ENCODE measurements at places on chromosomes 3 and 15.

GRCh38 chr3:125179884-125180240 lies 32.7 kb downstream of the SLC12A8 start:
- no peak for DNase-seq

- no peak for DNase-seq
Observed at GRCh38 chr3:183131186-183131725, 31.3 kb downstream of the LAMP3 start.

- no peak for DNase-seq
Observed at GRCh38 chr3:177589911-177590381, 392.7 kb upstream of the TBL1XR1 start.

DNA sequence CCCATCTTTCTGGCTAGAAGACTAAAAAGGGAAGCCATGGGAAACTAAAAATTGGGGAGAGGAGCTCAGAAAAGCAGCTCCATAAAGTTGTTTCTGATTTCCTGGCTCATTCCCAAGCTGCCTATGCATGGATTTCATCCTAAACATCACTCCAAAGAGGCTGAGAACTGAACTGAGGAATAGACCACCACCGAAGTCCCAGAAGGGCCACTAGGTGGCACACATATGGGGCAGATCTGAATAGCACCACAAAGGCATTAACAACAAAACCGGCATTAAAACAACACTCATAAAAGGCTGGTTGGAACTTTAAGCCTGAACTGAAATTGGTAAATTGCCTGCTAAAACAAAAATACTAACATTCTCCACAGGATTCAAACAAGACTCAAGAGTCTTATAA lies 106.3 kb downstream of the PLD1 start:
- peak; percentile 4 for DNase-seq

DNA sequence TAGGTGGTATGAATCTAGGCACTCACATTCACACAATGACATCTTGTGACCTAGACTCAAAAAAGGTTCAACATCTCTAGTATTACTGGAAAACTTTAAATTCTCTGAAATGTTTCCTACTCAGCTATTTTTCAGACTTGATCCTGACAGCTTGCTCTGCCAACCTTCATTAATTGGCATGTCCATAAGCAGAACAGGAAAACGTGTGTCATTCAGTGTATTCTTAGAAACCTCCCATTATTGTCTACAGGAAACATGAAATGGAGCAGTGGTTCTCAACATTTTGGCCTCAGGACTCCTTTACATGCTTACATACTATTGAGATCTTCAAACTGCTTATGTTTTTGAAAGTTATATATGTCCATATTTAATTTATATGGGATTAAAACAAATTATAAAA lies 363.2 kb downstream of the NAALADL2 start:
- DNase-seq: no peak

DNA sequence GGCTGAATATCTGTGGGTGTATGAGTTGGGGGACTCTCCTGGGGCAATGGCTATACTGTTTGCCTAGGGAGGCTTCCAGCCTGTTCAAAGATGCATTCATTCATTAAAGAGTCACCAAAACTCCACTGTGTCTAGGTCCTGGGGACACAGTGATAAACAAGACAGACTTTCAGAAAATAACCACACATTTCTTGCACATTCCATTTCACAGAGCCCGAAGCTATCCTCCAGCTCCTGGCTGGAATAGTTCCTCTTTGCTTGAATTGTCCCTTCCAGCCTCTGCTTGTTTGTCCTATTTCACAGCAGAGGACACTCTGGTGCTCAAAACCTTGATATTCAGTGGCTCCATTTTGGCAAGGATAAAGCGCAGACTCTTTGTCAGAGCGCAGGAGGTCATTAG lies 61.7 kb upstream of the ITGA11 start:
- no peak for DNase-seq

- DNase-seq: peak; percentile 73
Observed at GRCh38 chr3:196639483-196640296, at the start of gene NRROS. Gene NRROS, plus strand, starts transcription at chr3:196639694. Its CDS starts 14,846 bp downstream, at chr3:196654540.

- DNase-seq: no peak
Observed at GRCh38 chr3:38493031-38493430, 3.1 kb upstream of the EXOG start.

DNA sequence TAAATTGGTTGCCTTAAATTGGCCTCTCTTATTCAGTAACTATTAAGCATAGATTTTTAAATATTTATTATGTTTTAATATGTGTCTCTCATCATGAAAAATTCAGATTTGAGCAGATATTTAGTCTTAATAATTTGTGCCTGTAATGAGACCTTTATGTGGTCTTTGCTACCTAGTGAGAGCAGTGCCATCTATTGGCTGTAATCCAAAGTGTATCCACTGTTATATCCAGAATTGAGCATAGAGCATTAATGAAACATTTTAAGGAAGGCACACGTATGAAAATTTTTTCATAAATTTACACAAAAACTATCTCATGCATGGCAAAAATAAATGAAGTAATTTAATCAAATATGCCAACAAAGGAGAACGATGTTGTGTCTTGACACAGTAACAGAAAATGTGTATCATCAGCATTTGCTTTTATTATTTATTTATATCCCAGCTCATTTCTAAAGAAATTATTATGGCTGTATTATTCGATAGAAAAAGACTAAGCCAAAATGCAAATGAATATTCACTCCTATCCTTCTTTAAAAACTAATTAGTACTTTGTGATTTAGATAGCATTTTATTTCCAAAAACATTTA lies 203.5 kb downstream of the RSRC1 start:
- no peak for DNase-seq

DNA sequence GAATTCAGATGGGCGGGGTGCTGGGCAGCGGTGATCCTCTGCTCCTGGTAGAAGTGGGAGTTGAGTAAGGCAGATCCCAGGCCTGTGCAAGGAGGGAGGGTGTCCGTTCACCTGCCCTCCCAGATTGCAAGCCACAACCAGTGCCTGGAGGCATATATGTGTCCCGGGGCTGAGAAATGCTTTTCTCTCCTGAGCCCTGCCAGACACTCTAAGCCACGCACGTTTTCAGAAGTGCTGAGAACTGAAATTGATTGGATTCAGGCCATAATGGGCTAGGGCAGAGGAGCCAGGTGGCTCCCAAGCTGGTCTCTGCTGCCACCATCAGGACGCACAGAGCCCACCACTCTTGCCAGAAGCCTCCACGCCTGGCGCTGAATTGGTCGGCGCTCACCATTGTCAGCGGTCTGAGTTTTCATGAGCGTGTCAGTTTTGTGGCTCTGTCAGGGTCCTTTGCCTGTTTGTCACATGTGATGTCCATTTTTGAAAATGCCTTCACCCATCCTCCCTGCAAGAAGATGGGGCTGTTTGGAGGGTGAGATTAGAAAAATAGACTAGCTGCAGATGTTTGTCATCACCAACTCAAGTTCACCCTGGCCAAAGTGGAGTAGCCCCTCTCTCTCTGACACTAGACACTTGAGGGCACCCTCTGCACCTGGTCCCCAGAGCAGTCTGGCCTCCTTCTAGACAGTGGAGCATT lies 15.4 kb upstream of the BFSP2 start:
- no peak for DNase-seq

DNA sequence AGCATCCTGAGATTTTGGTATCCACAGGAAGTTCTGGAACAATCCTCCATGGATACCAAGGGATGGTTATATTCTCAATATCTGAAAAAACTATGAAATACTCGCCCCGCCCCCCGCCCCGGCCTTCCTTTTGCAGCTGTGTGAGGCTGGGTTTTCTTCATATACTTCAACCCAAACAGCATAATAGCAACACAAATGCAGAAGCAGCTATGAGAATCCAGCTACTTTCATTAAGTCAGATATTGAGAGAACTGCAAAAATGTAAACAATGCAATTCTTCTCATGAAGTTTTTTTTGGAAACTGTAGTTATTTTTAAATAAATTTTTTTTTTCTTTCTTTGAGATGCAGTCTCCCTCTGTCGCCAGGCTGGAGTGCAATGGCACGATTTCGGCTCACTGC lies 10.9 kb upstream of the IDH2 start:
- DNase-seq: no peak
